Pulmonary artery endothelial cell (primary cell): ENCODE measurements at places on chromosomes 11 and 22. TPM values are rescaled to one million over a fixed set of nuclear protein-coding genes. Genes with fewer than 3 reads are reported as not detected.

The CHADL gene
- 0.66 and 0.74 TPM in 2 replicates for total RNA-seq

DNA sequence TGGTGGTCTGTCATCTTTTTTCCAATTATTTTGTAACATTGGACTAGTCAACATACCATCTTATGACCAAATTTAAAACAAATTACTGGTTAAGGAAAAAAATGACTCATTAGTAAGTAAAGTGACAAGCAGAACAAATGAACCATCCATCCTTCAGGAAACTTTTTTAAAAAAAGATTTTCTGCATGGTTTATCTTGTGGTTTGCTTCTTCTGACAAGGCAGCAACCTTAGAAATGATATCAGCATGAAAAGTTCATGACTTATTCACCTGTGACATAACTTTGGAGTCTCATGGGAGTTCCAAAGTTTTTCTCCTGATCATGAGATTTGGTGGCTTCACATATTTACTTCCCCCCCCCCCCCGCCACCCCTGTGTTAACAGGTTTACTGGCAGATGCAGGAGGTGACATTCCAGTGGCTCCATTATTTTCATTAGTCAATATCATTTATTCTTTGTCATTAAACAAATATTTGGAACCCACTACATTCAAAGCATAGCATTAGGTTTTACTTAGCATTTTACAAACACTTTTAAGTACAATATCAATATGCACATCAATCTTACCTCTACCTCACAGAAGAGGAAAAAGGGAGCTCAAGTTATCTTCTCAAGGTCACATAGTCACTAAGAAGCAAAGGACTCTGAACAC lies 40.7 kb downstream of the DCUN1D5 start:
- no peak for DNase-seq

The BCR gene
- 131 and 165 TPM in 2 replicates for total RNA-seq

DNA sequence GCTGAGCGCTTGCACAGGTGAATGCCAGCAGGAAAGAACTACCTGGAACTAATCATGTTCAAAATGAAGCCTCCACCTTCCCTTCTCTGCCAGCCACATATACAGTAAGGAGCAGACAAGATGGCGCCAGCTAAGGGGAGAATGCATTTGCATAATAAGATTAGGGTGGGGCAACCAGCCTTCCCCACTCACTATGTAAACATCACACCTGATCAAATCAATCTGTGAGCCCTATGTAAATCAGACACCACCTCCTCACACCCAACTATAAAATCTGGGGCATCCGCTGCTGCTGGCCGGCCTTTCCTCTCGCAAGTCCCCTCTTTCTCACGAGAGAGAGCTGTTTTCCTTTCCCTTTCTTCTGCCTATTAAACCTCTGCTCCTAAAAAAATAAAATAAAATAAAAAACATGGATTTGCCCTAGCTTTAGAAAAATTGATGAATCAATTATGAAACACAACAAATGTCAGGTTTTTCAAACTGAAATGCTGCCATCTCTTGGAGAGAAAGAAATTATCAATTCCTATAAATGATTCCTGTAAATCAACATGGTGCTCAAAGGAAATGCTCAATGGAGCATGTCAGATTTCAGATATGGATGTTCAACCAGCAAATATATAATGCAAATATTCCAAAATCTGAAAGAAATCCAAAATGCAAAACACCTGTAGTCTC lies 108.9 kb downstream of the SGSM3 start:
- no peak for DNase-seq
